ENCODE measurements at places on chromosomes 4 and X.

DNA sequence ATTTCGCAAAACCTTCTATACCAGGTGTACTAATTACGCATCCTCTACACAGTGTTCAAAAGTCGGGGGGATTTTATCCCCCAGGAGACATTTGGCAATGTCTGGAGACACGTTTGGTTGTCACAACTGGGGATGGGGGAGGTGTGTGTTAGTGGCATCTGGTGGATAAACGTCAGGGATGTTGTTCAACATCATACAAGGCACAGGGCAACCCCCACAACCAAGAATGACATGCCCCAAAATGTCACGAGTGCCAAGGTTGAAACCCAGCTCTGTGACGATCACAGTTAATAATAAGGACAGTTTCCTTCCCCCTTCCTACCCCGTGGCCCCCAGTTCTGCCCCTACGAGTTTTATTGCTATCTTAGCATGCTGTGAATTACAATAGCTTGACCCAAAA lies 15.9 kb upstream of the SEL1L3 start:
- DNase-seq, result no peak

DNA sequence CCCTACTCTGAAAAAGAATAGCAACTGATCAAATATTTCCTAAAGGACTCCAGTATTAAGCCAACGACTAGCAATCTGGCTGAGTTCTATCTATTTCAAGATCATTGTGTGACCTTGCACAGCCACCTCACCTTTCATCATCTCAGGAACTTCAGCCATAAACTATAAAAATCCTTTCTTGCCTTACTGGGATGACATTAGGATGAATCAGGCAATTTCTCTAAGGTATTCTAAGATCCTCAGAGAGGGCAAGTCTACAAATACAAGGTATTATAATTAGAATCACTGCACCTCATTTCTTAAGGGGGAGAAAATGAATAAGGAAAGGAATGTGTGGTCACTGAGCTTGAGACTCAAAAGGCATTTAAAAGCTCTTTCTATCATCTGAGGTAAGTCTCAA lies 152.6 kb downstream of the GRIA3 start:
- no peak for DNase-seq

- no peak for DNase-seq
Observed at GRCh38 chr4:111494971-111495370, 650.3 kb upstream of the FAM241A start.

GRCh38 chrX:149274516-149275105 lies 230.5 kb downstream of the IDS start:
- DNase-seq, result no peak

- no peak for DNase-seq
Observed at GRCh38 chr4:89221167-89221867, 86.3 kb downstream of the GPRIN3 start.

DNA sequence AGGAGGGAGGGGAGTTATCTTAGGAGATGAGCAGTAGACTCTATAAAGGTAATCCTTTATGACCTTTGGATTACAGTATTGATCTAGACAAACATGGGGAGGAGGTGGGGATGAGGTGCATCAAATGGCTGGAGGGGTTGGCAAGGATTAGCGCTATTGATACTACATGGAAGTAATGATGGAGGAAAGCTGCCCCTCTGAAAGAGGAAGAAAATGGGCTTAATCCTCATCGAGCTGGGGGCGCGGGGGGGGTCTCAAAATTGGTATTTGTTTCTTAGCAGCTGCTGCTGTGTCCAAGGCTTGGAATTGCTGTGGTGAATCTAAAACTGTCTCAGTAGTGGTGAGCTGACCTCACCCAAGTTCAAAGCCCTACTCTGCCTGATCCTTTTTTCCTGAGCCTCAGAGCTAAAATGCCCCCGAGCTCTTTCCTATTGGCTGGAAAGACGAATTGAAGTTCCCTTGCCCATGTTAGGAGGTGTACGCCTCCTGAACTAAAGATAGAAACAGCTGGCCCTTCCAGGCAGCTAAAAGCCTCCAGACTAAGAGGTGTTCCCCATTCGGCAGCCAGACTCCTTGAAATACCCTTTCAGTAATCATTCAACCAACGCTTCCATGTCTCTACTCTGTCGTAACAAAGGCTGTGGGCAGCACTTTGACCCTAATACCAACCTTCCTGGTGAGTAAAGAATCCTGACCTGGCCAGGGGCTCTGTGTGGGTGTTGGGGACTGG lies at the start of gene ITGB1BP2:
TSS of gene ITGB1BP2 (plus strand) at position 556 of the 730 bp plus-strand sequence. CDS start at position 613, 57 bp downstream.
- no peak for DNase-seq

DNA sequence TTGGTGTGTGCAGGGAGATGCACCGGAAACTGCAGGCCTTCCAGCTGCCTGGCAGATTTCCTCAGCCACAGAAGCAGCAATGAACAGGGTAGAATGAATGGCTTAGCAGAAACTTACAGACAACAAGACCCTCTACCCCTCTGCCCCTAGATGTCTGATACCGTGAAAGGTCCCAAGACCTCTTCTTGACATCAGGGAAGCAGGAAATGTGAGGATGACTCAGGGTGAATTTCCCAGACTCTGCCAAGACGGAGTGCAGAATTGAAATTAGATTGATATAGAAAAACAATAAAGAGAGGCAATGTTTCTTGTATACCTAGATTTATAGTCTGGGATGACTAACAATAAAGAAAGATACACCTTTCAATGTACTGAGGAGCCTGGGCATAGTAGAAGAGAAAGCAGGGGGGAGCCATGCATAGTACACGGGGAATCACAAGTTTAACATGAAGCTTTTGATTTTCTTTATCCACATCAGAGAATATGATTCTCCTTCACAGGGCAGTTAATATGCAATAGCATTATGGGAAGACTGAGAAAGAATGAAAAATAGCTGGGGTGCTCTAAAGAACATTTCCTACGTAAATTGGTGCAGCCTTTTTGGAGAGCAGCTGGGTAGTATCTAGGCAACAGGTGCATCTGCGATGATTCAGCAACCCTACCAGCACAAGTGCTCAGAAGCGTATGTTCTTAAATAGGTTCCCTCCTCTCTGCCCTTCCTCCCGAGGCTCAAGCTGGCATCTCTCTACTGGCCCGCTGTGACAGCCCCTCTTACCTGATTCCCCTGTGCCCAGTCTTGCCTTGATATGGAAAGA lies 18.3 kb upstream of the CXCR3 start:
- no peak for DNase-seq
